K562 (cell line): ENCODE measurements at places on chromosomes 11 and 22. TPM values are rescaled to one million over a fixed set of nuclear protein-coding genes. Genes with fewer than 3 reads are reported as not detected.
A peak's percentile ranks its signal among the peaks of the same experiment; 100 is the strongest.

PANX3 gene
- total RNA-seq: 0.18 and 0.42 TPM in 2 replicates

DNA sequence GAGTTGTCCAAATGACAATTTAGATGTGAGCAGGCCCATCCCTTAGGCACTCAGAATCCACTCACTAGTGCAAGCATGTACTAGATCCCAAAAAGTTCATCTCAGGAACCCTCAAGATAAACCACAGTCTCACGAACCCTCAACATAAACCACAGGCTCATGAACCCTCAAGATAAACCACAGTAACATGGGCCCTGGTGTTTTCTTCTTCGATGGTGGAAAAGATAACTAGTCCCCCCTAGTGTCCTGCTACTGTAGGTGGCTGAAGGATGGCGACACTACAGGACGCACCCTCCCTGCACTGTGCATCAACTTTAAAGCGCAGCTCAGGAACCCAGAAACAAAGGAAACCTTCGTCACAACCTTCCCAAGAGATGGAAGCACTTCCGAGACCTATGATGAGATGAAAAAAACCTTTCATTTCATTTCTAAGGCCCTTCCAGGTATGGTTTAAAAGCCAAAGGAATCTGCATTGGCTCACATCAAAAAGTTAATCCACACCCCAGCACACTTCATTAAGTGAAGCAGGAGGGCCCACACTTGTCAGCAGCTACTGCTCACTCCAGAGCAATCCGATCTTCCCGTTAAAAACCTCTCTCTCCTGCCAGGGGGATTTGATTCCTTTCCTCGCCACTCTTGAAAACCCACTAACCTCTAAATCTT is 2.4 kb downstream of the LARGE1 start:
- no peak for DNase-seq

- no peak for DNase-seq
Observed at GRCh38 chr11:65947133-65947532, 1.9 kb downstream of the TSGA10IP start.

DNA sequence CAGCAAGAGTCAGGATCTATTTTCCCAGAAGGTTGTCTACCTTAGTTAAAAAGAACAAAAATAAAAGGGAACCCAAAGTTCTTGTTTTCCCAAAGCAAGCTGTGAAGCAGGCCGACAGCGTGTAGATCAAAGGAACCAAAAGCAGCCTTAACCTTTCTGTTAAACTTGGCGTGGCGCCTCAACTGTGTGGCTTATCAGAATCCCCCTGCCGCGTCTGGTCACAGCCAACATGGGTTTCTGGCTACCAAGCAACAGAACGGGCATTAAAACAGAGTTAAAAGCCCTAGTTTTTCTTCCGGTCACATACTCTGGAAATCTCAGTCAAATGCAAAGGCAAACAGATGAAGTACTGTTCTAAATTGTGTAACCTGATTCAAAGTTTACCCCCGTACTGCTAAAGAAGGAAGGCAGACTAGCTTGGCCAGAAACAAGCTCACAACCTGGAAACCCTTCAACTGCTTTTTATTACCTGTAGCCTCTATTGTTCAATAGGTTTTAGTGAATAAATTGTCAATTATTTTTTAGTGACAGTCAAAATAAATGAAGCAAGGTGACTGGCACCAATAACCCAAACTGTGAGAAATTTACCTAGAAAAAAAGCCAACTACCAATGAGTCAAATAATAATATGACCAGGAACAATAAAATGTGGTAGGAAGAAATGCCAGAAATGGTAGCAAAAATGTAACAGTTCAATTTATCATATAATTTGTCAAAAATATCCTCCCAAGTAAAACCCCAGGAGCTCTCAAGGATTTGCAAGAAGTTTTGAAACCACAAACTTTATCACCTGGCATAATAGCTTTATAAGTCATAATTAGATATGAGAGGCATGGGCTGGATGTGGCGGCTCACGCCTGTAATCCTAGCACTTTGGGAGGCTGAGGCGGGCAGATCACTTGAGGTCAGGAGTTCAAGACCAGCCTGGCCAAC is 21.4 kb downstream of the CHKA start:
- no peak for DNase-seq

DNA sequence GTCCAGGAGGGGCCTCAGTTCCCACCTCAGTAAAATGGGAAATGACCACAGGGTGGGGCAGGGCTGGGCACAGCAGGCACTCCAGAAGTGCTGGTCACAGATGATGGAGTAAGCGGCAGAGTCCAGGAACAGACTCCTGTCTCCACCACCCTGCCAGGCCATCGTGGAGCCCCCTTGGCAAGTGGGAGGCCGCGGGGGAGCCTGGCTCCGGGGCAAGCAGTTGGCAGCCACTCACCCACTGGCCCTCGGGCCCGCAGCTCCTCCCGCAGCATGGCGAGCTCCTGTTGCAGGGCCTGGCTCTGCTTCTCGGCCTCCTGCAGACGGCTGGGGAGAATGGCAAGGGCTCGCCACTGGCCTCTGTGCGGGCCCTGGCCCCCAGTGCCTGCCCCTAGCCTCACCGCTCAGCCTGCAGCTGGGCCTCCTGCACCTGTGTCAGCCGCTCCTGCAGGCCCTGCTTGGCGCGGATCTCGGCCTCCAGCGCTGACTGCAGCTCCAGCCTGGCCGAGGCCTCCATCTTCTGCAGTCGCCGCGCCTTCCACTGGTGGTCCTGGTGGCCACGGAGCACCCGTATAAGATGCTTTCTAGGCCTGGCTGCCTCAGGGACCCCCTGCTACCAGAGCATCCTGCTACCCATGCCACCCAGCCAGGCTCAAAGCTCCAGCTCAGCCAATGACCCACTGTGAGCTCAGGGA is 10.3 kb downstream of the CDC42BPG start:
- no peak for DNase-seq

DNA sequence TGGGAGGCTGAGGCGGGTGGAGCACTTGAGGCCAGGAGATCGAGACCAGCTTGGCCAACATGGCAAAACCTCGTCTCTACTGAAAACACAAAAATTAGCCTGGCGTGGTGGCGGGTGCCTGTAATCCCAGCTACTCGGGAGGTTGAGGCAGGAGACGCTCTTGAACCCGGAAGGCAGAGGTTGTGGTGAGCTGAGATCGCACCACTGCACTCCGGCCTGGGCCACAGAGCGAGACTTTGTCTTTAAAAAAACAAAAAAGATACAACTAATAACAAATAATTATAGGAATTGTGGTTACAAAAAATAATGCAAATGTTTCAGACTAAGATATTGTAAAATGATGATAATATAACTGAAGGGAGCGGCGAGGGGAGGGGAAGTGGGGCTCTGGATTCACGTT is 90.3 kb upstream of the RTL6 start:
- DNase-seq: no peak

DNA sequence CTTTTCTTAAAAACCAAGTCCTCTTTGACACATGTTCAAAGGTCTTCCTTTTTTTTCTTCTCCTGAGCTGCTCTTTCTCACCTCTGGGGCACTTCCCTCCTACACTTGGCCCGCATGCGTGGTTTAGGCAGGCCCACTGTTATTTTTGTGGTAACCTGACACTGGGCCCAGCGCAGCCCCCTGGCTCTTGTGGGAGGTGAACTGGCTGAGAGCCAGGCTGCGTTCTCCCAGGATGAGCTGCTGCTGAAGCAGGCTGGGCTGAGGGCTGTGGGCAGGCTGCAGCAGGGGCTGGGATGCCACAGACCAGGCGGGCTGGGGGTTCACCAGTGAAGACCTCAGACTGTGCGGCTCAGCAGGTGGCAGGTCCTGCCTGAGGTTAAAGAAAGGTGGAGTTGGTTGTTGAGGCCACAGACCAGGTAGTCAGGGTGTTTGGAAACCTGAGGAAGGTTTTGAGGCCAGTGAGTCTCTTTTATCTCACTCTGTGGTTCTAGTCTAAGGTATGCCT is 72.4 kb downstream of the TEAD1 start:
- DNase-seq: peak; percentile 96

DNA sequence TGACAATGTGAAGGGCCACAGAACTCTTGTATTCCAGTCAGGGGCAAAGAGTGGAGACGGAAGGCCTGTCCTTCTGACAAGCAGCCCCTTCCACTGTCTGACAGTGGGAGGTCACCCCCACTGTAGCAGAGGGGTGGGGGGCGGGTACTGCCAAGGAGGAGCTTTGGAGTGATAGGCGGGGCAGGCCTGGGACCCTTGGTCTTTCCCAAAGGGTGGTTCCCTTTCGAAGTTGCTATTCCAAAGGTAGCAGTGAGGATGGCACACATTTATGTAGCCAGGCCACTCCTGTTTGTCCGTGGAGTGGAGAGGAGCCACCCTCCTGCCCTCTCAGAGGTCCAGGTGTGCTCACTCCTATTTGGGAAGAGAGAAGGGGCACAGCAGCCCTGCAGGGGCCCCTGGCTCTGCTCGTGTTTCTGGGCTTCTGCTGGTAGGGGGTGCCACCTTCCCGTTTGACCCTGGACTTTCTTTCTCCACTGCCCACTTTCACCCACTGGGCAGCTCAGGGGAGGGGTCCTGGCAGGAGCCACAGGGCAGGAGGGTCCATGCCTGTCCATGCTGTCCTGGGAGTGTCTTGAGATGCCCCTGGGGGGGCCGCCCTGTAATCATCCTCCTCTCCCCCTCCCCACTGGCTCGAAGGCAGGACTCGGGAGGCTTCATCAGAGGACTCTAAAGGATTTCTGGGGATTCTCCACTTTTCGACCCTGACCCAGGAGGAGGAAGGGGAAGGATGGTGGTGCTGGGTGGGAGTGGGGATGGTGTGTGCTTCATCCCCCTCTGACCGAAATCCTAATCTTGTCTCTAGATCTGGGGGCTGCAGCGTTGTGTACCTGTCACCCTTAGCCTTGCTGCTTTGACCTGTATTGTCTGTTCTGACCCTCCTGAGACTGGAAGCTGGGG is 994 bp downstream of the TAGLN start:
- no peak for DNase-seq

DNA sequence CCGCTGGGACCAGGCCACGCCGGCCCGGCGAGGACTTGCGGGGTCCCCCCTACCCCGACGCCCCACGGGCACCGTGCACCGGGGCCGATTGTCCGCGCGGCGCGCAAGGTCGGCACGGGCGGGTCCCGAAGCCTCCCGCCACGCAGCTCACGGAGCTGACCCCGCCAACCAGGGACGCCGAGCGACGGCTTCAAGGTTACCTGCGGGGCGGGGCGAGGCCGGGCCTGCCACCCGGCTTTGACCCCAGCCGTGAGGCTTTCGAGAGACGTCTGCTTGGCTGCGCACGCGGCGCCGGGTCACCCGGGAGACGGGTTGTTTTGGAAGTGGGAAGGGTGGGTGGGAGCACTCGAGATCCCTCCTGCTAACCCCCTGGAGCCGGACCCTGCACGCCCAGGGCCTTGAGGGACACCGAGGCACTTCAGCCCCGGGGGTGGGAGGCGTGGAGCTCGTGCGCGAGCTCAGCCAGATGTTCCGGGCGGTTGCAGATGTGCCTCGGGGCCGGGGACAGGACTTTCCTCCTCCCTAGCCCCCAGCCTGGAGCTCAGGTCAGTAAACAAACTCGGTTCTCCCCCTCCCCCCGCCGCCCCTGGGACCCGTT is 3.2 kb upstream of the WNT11 start:
- DNase-seq: no peak

DNA sequence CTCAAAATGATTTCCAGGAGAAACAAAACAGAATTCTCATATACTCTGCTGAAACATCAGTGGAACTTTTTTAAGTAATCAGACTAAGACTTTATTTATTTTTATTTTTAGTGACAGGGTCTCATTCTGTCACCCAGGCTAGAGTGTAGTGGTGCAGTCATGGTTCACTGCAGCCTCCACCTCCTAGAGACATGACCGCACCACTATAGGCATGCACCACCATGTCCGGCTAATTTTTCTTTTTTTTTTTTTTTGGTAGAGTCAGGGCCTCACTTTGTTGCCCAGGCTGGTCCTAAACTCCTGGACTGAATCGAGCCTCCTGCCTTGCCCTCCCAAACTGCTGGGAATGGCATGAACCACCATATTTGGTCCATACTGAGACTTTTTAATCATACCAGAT is 42.9 kb downstream of the PRDM10 start:
- DNase-seq: no peak

DNA sequence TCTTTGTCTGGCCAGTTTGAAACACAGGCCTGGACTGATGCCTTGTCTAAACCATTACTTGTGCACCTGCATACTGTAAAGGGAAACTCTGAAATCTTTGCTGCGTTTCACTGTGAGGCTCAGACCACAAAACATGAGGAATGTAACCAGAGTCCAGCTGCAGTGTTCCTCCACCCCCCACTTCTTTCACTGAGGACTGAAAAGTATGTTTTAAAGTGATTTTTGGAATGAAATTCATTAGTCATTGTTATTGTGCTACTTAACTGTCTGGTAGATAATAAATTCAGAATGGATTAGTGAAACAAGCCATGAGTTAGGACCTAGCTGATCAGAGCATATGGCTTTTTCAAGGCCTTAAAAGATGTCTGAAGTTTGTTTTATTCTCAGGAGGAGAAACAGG is 181.2 kb downstream of the WNT11 start:
- DNase-seq: no peak

DNA sequence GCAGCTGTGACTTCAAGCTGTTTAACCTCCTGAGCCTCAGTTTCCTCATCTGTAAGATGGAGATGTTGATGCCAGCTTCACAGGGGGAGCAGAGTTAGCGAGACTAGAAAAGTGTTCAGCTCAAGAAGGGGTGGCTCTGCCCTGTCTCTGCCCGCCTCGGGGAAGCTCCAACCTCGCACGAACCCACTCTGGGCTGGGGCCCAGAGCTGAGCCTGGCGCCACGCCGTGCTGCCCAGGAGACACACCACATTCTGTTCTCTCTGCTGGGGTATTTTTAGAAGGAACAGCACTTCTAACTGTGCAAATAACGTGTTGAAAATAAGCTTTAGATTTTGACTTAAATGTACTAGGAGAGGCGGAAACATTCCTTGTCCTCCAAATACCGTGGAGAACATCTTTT is 74.1 kb downstream of the PHF21B start:
- DNase-seq: no peak

GRCh38 chr11:12410006-12410728 is 32.8 kb downstream of the PARVA start:
- no peak for DNase-seq

DEPDC7 gene
- 9.4 and 9.5 TPM in 2 replicates for total RNA-seq

DNA sequence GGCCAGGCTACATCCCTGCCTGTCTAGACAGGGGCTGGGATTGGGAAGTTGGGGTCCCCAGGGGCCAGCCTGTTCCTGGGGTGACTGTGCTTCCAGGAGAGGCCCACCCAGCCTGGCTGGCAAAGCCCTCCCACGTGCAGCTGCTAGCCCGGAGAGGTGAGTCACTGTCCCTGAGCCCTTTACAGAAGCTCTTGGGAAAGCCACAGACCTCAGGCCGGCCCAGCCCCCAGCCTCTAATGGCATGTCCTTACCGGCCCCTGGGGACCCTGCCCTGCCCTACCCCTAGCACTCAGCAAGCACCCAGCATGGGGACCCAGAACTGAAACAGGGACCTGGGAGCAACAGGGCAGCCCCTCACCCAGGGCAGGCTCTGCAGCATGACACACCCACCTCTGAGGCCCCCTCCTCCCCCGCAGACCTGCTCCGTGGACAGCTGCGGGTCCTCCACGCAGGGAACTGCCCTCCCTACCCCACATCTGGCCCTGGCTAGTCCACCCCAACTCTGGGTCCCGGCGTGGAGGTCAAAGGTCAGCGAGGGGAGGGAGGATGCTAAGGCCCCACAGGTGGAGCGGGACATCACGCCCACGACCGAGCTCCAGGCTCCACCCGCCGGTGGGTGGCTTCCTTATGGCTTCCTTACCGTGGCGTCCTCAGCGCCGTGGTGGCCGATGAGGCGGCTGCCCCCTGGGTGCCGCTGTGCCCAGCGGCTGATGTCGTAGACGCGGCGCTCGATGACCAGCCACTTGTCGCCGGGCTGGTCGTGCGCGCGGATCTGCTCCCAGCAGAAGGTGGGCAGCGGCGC is 615 bp downstream of the FADS3 start:
- peak; percentile 67 for DNase-seq

OR56B1 gene
- total RNA-seq: not detected in 2 replicates
